Jurkat, Clone E6-1 (cell line): ENCODE measurements at places on chromosomes 13 and 19.

- no peak for DNase-seq
Observed at GRCh38 chr13:20401931-20402856, 123.5 kb downstream of the CRYL1 start.

DNA sequence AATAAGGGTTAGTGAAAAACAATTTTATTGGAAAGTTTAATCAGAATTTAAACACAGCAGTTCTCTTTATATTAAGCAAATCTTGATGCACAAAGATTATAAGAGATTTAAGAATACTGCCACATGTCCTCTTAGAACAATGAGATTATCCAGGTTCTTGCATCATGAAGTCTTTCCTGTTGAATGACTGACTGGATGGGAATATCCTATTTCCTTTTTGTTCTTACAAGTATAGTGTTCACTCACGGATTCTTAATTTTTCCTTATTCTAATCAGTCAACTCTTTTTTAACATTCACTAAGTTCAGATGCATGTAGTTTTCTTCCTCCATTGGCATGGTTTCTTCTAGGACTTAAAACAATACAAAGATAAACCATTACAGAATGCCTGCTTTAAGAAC is 10.1 kb downstream of the URI1 start:
- no peak for DNase-seq

DNA sequence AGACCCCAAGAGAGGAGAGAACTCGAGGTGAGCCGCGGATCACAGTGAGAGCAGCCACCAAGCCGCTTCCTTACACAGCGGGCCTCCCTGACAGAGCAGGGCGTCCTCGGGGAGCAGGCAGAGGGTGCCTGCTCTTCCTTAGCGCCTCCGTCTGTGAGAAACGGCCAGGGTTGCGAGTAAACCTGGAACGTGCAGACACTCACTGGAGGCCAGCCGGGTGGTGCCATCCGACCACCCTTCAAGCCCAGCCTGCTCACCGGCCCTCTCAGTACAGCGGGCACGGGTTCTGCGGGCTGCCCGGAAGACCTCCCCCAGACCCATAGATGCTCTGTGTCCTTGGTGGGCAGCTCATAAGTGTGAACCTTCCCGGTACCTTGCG is 9.6 kb downstream of the DOT1L start:
- DNase-seq, result no peak

GRCh38 chr19:435707-436412 is 25.0 kb downstream of the SHC2 start:
- no peak for DNase-seq

- peak; percentile 95 for DNase-seq
Observed at GRCh38 chr19:11528551-11529341, at the start of gene ECSIT. Gene ECSIT, minus strand, starts transcription at chr19:11529134. Its CDS starts 9,964 bp downstream, at chr19:11519170.

DNA sequence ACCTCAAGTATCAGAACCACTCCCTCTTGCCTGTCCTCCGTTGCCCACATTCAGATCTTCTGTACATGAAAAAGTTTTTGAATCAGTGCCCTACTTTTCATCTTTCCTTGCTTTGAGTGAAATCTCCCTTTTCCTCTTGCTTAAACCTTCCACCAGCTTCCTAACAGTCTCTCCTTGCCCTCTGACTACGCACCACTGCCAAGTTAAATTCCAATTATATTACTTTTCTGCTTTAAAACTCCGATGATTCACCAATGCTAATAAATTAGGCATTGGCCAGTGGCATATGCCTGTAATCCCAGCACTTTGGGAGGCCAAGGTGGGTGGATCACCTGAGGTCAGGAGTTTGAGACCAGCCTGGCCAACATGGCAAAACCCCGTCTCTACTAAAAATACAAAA is 30.7 kb upstream of the RFXAP start:
- no peak for DNase-seq

DNA sequence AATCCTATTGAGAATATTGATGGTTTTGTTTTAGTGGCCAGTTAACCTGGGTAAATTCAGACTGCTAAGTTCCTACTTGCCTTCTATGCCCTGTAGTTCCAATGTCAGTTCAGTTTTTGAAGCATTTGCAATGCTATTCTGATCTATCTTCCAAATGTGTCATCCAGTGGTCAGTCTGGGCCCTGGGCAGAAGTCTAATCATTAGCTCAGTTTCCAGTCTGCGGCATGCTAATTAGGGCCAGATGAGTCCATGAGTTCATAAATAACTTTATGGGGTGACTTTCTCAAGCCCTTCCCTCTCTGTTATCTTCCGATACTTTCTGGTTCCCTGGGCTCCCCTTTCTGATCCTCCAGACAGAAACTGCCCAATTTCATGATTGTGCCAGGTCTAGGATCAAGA is 32.7 kb downstream of the FAM187B start:
- DNase-seq, result no peak

- DNase-seq, result peak; percentile 28
Observed at GRCh38 chr19:51016798-51017683, 2.5 kb downstream of the KLK10 start.

DNA sequence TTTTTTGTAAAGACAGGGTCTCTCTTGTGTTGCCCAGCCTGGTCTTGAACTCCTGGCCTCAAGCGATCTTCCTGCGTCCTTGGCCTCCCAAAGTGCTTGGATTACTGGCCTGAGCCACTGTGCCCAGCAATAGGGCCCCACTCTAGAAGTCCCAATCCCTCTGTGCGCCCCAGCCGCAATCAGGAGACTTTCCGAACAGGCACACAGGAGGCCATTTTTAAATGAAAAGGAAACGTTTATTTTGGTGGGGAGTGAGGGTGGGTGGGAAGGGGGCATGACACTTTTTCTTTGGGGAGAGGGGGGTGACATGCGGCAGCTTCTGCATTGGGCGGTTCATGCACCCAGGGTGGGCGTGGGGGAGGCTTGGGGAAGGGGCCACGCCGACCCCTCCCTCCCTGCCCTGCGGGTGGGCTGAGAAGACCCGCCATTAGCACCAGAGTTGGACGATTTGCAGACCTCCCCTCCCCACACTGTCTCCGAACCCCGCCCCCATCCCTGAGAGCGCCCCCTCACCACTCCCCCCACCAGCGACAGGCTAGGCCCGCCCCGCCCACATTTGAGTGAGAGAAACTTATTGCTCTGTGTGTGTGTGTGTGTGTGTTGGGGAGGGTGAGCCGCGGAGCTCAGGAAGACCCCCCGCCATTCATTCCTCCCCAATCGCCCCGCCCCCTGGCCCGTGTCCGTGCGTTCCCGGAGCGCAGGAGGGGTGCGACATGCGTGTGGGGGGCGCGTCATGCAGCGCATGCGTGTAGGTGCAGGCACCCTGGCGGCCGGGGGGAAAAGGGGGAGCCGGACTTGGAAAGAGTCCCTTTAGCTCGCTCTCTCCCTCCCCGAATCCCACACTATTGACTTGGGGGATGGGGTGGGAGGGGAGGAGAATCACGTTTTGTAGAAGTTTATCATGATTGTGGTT is 17.2 kb downstream of the KCNC3 start:
- DNase-seq, result peak; percentile 72

DNA sequence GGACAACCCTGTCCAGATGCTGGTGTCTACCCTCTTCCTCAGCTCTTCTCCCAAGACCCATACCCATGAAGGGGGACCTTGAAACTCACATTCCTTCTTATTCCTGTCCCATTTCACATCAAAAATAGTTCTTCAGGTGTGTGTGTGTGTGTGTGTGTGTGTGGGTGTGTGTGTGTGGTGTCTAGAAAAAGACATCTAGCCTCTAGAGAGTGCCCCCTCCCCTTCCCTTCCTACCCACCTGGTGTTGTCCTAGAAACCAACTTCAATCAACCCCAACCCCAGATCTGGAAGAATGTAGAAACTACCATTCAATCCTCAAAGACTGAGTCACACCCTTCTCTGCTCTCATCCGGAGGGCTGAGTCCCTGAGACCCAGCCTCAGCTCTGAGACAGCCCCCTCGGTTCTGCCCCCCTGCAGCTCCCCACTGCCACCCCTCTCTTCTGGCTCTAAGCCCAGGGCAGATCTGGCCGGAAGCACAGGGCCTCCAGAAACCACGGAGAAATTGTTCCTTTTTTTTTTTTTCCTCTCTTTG is 3.5 kb downstream of the KCNN4 start:
- DNase-seq, result peak; percentile 85

- DNase-seq, result no peak
Observed at GRCh38 chr19:44587963-44588770, 25.2 kb upstream of the IGSF23 start.

GRCh38 chr19:17048885-17049453 is 22.4 kb upstream of the CPAMD8 start:
- no peak for DNase-seq

DNA sequence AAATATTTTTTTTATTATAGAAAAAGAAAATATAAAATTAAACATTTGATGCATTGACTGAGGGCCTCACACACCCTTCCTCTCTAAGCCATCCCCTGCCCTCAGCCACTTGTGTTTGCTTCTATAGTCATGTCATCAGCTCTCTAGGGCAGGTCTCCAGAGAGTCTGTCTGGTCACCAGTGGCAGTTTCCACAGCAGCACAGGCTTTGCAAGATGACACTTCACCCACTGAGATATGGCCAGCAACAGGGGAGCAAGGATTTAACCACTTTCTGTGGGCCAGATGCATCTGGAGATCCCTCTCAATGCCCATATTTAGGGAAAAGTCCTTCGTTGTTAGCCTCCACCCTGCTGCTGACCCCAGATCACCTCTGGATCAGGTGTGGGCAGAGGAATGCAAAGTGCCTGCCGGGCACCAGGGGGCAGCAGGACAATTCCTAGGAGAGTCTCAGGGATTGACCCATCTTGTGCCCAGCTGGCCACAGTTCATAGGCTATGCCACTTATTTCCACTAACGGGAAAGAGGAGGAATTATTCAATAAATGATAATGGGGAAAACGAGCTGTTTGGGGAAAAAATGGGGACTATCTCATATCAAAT is 4.8 kb downstream of the ABCC4 start:
- DNase-seq, result no peak

DNA sequence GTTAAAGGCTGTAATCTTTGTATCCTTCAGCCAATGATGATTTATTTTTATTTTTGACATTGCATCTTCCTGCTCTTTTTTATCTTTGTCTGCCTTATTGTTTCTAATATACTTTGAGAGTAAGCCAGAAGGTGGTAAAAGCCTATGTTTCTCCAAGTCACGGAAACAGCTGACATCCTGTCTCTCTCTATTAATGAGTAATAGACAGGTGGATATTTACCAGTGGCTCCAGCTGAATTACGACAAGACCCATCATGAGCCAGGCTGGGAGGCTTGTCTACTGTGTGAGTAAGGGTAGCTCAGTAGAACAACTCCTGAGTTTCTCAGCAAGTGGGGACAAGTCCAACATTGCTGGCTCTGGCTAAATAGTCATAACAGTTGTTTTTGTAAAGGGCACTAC is 166.6 kb downstream of the NDFIP2 start:
- DNase-seq, result no peak

DNA sequence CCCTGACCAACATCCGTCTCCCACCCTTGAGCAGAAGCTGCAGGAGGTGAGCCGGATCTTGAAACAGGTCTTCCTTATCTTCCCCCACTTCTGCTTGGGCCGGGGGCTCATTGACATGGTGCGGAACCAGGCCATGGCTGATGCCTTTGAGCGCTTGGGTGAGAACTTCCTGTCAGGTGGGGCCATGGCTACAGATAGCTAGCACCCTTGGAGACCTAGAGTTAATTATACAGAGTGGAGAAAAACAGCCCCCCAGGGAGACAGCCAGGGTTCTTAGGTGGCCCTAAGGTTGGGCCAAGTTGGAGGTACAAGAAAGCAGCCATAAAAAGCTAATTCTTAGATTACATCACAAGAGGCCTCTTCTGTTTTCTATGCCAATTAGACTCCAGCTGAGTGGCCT is 8.9 kb upstream of the ARHGAP45 start:
- DNase-seq, result no peak

DNA sequence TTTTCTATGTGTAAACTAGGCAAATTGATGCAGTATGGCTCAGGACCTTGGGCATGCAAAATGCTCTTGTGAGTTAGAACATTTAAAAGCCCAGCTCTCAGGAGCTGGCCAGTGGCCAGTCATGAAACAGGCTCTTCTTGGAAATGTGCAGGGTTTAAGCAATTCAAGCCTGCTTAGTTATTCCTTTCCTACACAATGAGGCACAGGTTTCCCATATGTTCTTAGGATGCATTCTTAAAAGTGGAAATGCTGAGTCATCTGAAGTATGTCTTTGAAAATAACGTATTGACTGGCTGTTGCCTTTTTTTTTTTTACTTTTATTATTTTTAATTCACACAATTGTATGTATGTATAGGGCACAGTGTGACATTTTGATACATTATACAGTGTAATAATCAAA is 300.7 kb downstream of the SLC7A1 start:
- no peak for DNase-seq
